ENCODE measurements at places on chromosomes 4 and X. TPM values are rescaled to one million over a fixed set of nuclear protein-coding genes. Genes with fewer than 3 reads are reported as not detected.

AKAP14 gene
- total RNA-seq: 2.5 TPM

VCX gene
- not detected for total RNA-seq

PHKA1 gene
- 7.5 TPM for total RNA-seq

SULT1B1 gene
- total RNA-seq: not detected

SNCA gene
- total RNA-seq: 13.0 TPM

HERC5 gene
- 23.0 TPM for total RNA-seq

PCDH11X gene
- 22.6 TPM for total RNA-seq

APLN gene
- 0.16 TPM for total RNA-seq

PDHA2 gene
- total RNA-seq: not detected

HTT-AS gene
- not detected for total RNA-seq

ZC4H2 gene
- total RNA-seq: 20.5 TPM

ZCCHC18 gene
- total RNA-seq: 4.4 TPM

ADAMTS3 gene
- total RNA-seq: 3.7 TPM

MAGEB1 gene
- total RNA-seq: not detected

ARSJ gene
- 3.5 TPM for total RNA-seq

TBC1D8B gene
- 7.6 TPM for total RNA-seq

Measured in GM23338 (cell line).